ENCODE measurements at places on chromosomes 5 and 9.

DNA sequence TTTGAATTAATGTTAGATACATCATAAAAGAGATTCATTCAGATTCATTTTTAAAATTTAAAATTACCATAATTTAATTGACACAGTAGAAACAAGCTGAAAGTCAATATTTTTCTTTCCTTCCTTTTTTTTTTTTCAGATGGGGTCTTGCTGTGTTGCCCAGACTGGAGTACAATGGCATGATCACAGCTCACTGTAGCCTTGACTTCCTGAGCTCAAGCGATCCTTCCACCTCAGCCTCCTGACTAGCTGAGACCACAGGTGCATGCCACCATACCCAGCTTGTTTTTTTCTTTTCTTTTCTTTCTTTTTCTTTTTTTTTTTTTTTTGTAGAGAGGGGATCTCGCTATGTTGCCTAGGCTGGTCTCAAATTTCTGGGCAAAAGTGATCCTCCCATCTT is 131.6 kb upstream of the TBCA start:
- no peak for DNase-seq

DNA sequence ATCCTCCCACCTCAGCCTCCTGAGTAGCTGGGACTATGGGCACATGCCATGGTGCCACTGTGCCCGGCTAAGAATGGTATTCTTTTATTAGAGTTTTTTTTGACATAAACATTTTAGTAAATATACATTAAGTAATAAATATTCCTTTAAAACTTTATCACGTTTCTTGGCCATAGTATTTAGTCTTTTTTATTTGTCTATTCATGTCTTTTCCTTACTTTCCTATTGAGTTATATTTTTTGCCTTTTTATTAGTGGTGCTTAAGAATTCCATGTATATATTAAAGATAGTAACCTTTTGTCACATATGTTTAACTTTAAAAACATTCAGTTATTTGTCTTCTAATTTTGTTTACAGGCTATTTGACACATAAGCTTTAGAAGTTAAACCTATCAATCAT is 73.4 kb downstream of the MARCHF3 start:
- DNase-seq: no peak

- no peak for DNase-seq
Observed at GRCh38 chr5:175470781-175471180, 7.6 kb upstream of the SFXN1 start.

DNA sequence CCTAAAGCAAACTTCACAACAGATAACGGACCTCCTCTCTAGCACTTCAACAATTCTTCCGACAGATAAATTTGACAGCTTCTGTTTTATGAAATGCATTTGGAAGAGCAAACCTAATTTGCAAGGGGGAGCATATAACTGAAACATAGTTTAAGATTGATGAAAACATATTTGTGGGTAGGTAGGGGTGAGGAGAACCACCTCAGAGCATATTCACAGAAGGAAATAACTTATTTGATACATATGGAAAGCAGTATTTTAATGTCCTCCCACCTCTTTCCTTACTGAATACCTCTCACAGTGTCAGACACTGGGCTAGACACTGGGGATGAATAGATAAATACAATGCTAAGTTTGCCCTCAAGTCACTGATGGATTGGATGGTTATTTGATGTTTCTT is 384.8 kb downstream of the MAT2B start:
- no peak for DNase-seq

DNA sequence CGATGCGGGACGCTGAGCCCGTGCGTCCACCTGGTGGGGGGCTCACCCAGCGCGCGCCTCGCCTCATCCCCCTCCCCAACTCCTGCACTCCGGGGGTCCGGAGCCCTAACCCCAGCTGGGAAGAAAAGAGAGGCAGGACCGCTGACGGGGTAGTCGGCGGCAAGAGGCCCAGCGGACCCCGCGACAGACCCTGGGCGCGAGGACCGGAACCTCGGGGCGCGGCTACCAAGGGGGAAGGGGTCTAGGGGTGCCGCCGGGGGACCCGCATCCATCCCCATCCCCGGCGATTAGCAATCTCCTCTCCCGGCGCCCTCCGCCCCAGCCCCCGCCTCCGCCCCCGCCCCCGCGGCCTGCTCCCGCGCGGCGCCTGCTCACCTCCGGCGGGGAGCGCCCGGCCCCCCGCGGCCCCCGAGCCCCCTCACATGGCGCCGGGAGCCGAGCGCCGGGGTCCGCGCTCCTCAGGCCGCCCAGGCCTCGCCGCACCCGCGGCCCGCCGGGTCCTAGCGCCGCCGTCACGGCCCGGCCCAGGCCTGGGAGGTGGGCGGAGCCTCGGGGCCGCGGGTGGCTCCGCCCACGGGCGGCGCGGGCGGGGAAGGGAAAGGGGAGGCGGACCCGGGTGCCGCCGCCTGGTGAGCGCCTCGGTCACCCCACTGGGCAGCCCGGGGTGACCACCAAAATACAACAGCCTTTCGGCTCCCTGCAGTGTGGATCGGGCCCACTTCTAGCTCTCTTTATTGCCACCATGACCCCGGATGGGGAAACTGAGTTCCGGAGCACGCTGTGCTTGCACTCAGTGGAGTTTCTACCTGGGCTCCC is at the start of gene ST6GALNAC6:
Gene ST6GALNAC6 (minus strand): TSS at position 476 of the 816 bp plus-strand sequence. CDS start 1,622 bp downstream, outside the sequence.
- DNase-seq: peak; percentile 87

- DNase-seq: no peak
Observed at GRCh38 chr9:137545123-137545522, 5.1 kb downstream of the PNPLA7 start.

- DNase-seq: peak; percentile 90
Observed at GRCh38 chr5:132363431-132364112, 5.9 kb upstream of the SLC22A5 start.

DNA sequence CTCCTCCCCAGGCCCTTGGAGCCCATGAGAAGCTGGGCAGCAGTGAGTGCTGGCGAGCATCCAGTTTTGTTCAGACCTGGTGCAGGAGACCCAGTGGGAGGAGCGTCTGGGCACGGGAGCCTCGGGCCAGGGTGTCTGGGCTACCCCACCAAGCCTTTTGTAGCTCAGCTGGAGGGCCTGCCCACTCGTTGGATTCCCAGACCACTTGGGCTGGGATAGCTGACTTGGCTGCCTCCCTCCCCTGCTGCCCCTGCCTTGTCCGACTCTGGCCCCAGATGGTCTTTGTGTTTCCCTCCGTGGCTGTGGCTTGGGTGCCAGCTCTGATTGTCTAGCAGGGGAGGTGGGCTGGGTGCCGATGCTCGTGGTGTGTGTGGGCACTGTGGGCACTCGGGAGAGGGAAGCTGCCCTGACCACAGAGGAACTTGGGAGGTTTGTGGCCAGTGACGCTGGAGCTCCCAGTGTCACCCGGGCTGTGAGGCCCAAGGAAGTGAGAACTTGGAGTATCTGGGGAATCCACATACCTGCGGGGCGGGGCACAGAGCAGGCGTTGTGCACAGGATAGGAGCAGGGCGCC is 47.3 kb downstream of the WNK2 start:
- no peak for DNase-seq

- no peak for DNase-seq
Observed at GRCh38 chr5:9691261-9691660, 61.1 kb upstream of the TAS2R1 start.

DNA sequence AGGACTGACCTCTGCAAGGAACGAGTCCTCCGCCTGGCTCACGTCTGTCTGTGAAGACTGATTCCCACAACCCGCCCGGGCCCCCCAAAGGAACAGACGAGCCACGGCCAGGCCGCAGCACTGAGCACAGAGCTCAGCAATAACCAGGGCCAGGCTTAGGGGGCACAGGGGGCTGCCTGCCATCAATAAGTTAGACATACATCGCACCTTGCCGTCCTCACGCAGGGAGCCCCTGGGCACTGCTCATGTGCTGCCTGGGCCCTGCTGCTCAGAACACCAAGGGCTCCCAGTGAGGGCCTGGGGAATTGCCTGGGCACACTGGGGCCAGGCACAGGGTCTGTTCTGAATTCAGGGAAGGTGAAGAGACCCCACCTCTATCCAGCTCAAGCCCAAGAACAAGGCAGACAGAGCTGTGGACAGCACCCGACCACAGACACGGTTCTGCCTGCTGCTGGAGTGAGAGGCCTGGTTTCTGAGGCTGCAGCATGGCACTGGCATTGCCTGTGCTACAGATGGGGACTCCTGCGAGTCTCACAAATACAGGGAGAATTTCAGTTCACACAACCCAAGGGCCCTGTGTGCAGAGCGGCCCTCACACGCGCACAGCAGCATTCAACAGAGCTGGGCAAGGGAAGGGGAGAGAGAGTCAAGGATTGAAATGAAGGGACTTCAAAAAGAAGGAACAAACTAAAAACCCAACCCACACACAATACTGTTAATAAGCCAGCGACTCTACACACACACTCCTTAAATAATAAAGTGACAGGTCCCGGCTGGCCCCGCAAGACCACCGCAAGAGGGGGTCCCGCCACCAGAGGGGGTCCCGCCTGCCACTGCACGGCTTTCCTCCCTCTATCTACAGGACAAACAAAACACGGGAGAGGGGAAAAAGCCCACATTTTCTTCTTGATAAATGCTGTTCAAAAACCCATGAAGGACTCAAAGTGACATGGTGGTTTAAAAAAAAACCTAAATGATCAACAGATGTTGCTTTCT is 32.0 kb downstream of the PRRT1B start:
- DNase-seq: no peak

DNA sequence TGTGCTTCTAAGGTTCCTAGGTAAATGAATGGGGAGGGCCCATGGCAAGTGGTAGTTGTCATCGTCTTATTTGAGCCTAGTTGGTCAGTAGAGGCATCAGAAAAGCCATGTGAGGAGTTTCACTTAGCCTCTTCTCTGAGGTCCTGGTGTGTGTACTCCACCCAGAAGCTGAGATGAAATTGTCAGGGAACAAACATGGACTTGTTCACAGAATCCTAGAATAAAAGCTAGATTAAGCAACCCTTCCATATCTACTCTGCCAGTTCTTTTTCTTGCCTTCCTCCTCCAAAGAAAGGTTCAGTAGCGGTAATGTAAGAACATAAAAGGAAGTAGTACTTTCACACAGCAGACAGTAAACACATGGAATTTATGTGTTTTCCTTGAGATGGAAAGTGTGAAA is 70.4 kb downstream of the ARHGAP26 start:
- DNase-seq: no peak

- DNase-seq: no peak
Observed at GRCh38 chr5:139984816-139985215, 58.3 kb downstream of the NRG2 start.

- DNase-seq: no peak
Observed at GRCh38 chr5:139276426-139276825, 17.1 kb upstream of the MATR3 start.

GRCh38 chr5:4518903-4519672 is 621.0 kb upstream of the ADAMTS16 start:
- no peak for DNase-seq

GRCh38 chr5:107719034-107719606 is 48.4 kb upstream of the EFNA5 start:
- DNase-seq: no peak

DNA sequence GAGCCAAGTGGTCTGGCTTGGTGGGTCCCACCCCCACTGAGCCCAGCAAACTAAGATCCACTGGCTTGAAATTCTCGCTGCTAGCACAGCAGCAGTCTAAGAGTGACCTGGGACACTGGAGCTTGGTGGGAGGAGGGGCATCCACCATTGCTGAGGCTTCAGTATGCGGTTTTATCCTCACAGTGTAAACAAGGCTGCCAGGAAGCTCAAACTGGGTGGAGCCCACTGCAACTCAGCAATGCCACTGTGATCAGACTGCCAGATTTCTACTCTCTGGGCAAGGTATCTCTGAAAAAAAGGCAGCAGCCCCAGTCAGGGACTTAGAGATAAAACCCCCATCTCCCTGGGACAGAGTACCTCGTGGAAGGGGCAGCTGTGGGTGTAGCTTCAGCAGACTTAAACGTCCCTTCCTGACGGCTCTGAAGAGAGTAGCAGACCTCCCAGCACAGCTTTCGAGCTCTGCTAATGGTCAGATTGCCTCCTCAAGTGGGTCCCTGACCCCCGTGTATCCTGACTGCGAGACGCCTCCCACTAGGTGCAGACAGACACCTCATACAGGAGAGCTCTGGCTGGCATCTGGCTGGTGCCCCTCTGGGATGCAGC is 18.2 kb upstream of the STK32A start:
- DNase-seq: no peak

GRCh38 chr5:569358-569867 is 42.7 kb upstream of the CEP72 start:
- DNase-seq: no peak

GRCh38 chr9:76221423-76221822 is 172.8 kb downstream of the RFK start:
- DNase-seq: no peak

DNA sequence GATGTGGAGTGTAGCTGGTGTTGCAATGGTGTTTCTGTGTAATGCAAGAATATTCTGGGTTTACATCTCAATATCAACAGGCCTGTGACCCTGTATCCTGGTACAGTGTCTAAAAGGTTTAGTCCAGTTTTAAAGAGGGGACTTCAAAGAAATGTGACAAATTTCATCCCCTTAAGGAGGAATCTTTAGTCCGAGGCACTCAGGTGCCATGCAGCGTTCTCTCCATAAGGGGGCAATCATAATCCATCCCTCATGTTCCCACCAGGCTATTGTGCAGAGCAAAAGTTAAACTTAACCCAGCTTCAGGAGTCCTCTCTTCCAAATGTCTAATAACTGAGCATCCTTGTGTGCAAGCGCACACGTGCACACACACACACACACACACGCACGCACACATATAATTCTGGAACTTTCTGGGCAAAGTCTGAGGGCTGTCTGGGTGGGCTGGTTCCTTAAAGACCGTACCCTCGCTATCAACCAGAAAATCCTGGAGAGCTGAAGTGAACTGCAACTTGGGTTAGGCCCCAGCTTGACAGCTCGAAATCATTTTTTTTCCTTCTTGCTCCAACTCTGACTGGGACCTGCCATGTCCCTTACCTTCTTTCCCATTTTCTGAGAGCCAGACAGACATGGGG is 46.0 kb downstream of the CRB2 start:
- peak; percentile 60 for DNase-seq

- DNase-seq: no peak
Observed at GRCh38 chr5:42689391-42689790, 67.2 kb upstream of the CCDC152 start.

DNA sequence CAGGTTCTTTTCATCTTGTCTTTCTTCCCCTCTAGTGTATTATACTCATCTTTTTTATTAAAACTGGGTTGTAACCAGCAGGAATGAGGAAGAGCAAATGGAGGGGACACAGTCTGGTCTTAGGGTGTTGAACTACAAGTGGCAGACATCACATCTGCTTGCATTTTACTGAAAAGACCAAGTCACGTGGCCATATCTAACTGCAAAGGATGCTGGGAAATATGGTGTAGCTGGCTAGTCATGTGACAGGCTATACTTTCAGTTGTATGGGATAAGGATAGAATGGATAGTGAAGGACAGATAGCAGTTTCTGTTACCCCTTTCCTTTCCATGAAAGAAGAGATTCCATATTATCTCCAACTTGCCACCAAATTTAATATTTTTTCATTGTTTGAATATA is 13.0 kb upstream of the FGD3 start:
- DNase-seq: peak; percentile 21

- peak; percentile 91 for DNase-seq
Observed at GRCh38 chr5:132190161-132190817, 37.4 kb downstream of the P4HA2 start.

DNA sequence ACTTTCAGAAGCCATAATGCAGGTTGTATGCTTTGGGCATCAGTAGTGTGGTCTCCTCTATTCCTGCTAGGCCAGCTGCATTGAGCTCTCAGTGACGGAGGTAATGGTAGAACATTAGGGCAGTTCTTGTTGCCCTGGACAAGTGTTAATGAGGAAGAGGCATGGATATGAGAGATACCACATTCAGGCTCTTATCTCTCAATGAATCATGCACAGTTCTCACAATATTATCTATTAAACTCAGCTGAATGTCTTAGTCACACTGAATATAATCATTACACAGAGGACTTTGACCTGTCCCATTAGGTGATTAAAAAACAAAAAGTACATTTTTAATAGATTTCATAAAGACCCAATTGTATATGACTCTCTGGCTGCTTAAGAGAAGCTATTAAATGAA is 76.6 kb upstream of the SSBP2 start:
- no peak for DNase-seq

Measured in RKO (cell line).